ENCODE measurements at places on chromosomes 3 and 15. TPM values are rescaled to one million over a fixed set of nuclear protein-coding genes. Genes with fewer than 3 reads are reported as not detected.

GRCh38 chr15:60829416-60829815, 350.5 kb upstream of the ICE2 start:
- DNase-seq: no peak

DNA sequence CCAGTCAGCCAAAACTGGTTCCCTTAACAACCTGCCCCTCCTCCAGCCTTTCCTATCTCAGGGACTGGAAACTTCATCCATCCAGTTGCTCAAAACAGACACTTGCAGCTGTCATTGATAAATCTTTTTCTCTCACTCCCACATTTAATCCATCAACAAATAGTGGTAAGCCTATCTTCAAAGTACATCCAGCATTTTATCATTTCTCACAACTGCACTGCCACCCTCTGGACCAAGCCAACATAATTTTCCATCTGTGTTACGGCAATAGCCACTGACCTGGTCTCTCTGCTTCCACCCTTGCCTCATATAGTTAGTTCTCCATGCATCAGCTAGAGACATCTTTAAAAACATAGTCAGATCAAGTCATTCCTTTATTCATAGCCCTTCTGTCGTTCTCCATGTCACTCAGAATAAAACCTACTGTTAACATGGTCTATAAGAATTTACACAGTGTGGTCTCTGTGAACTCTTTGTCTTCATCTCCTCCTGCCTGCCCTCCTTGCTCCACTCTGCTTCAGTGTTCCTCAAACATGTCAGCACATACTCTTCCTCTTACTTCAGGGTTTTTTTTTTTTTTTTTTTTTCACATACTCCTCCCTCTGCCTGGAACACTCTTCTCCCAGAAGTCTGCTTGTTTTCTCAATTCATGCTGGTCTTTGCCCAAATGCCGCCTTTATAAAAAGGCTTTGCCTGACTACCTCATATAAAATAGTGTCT, 102.5 kb upstream of the COL6A5 start:
- DNase-seq: no peak

DNA sequence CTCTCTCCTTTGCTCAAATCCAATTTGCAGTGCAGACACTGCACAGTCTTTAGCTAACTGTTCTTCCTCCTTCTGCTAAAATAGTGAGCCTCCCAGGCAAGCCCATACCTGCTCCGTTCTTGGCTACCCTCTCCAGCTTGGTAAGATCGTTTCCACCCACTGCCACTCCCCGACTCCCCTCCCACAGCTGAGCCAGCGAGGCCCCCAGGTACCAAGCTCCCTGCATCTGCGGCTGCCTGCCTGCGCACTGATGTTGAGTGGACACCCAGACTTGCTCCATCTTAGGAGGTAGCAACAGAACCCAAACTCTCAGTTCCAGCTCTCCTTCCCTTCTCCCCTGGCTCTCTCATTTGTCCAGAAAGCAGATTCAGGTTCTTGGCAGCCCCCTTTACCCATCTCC, 7.9 kb upstream of the TNK2 start:
- DNase-seq: no peak

GRCh38 chr3:27826448-27826847, 104.3 kb upstream of the EOMES start:
- no peak for DNase-seq

DNA sequence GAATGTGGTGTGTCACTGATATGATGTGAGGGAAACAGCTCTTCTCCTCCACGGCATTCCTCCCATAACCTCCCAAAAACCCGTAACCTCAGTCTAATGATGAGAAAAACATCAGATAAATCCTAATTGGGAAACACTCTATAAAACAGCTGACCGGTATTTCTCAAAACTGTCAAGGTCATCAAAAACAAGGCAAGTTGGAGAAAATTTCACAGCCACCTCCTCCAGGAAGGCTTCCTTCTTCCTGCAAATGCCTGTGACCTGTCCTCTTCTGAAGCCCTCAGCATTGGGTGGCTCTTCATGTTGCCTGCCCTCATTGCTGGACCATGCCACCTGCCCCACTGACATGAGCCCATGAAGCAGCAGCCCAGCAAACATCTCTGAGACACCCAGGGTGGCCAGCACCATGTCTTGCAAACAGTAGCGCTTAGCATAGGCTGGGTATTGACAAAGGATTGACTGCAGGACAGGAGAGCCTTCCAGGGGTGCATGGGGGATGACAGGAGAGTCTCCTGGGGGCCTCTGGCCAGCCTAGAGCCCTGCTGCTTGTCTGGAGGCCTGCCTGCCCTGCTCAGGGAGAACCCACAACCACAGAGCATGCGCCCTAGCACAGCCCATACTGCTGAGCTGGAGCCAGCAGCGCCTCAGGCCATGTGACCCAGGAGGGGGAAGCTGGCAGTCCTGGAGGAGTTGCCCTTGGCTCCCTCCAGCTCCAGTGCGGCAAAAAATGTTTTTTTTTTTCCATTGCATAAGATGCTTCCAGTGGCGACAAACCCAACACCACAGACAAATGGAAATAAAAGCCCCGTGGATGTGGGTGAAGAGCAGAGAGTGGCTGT, 49.7 kb downstream of the XXYLT1 start:
- DNase-seq: no peak

DNA sequence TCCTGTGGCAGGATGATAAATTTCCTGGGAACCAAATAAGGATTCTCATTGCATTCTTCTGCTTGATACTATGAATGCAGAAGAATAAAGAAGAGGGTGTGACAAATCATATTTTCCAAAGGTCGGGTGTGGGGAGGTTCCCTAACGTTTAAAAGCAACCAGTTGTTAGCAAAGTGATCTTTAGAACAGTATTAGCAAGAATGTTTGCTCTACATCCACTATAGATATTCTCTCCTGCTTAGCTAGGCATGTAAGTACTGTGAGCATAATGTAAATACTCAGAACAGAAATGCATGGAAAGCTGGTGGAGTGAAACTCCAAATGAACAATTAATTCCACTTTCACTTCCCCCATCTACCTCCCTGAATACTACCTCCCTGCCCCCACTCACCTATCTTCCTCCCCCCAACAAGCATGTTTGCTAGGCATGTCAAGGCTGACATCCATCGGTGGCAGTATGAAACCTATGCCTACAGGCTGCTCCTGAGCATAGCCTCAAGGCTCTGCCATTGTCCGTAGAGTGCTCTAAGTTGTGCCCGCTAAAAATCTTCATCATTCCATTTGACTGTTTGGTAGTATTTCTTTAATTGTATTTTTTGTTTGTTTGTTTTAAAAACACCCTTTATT, 329.7 kb downstream of the TIGIT start:
- peak; percentile 54 for DNase-seq

GRCh38 chr3:31695280-31696008, 162.7 kb downstream of the STT3B start:
- no peak for DNase-seq

DNA sequence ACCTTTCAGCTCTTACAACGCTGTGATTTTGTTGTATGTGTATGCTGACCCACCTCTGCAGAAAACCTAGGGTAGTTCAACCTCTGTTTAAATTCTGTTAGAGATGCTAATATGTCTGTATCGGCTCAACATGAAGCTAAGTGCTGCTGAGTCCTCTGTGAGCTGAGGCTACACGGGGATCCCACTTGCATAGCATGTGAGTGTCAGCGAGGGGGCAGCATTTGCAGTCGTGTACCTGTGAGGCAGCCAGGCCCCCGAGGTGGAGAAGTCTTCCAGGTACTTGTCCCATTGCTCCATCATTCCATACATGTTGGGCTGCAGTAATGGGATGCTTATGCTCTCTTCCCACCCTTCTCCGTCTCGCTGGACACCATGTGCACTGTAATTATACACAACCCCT, 3.7 kb downstream of the MKRN2OS start:
- DNase-seq: no peak

GRCh38 chr3:156659260-156659659, 15.1 kb upstream of the TIPARP start:
- no peak for DNase-seq

GRCh38 chr3:10833855-10834414, 17.9 kb downstream of the SLC6A11 start:
- no peak for DNase-seq

DNA sequence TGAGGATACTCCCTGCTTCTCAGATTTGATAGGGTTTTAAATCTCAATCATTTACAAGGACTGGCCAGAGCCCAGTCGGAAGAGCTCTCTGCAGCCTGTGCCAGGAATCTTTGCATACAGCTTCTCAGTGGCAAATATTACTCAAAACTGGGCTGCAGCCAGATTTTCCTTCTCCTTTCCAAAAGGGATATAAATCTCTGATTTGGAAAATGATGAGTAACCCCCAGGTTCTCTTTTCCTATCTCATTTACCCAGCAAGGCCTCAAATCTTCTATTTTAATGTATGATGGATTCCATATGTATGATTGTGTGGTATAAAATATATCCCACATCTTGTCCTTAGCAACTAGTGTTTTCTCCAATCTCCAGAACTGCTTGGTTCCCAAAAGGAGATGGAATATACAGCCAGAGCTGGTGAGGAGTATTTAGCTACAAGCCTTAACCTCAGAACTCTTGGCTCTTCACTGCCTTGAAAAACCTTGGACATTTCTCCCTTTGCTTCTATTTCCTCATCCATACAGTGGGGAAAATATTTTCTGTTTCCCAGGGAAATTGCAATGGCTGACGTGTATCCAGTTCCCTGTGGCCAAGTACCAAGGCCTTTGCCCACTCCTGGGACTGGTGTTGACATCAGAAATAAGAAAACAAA, 114.4 kb downstream of the ATG7 start:
- no peak for DNase-seq

DNA sequence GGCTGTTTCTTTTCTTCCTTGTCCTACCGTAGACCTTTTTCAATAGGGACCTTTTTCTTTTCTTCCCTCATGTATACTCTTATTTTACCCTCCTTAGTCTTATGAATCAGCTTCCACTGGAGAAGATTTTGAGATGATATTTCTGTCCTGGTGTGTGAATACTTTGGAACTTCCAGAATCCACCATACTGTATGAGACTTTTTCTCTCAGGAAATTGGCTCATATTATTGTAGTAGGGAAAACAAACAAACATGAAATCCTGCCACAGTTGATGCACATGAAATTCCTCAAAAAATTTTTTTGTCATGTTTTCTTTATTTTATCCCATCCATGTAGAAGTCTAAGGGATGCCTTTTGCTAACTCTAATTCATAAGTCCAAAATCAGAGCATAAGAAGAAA, 289.3 kb upstream of the PLSCR5 start:
- DNase-seq: no peak

- DNase-seq: no peak
These were observed 51.2 kb downstream of the SRP14 start for GRCh38 chr15:39987821-39988220.

DNA sequence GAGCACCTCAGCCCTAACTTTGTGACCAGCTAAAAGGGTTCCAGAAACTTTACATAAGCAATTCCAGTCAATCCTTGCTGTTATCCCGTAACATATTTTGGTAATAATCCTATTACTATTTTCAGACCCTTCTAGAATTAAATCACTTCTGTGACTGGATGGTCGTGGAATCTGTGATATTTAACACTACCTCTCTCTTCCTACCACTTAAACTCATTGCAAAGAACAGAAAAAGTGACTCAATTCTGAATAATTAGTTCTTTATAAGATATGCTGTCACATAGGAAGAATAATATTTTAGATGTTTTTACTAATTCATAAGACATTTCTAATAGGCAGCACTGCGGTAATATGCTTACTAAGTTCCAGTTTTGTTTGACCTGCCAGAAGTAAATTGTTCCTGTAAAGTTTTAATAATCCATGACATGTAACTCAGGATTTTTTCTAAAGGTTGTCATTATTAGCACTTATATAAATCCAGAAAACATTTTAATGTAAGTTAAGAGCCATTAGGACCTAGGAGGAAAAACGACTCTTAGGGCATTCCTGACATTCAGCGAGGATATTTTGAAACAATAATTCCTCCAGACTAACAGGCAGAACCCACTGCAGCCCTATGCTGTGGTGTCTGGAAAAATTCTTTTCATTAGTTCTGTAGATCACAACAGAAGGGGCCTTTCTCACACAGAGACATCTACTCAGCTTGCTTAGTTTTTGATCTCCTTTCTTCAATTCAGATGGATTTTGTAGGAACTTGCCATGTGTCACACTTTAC, 113.3 kb upstream of the MBNL1 start:
- no peak for DNase-seq

DNA sequence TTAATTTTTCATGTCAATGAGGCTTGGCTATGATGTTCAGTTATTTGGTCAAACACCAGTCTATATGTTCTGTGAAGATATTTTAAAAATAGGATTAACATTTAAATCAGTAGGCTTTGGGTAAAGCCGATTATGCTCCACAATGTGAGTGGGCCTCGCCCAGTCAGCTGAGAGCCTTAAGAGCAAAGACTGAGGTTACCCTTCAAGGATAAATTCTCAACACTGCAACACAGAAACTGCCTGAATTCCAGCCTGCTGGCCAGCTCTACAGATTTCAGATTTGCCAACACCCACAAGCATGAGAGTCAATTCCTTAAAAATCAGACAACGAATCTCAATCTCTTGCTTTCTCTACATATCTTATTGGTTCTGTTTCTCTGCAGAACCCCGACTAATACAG, 188.3 kb downstream of the PLCH1 start:
- DNase-seq: no peak

DNA sequence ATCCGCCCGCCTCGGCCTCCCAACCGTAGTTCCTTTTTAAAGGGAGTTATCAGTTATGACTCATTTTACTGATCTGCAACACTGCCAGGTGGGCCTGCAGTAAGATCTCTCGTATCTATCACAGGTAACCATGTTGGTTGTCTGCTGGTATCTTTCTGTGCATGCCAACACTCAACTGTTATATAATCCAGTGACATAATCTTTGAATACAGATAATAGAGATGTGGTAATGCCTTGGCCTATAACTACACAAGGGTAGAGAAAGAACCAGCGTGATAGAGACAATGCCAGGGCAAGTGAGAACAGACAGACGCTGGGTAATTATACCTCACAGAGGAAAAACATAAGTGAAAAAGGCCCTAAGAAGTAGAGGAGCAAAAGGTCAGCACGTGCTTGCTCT, 11.0 kb upstream of the ARPP19 start:
- DNase-seq: no peak

DNA sequence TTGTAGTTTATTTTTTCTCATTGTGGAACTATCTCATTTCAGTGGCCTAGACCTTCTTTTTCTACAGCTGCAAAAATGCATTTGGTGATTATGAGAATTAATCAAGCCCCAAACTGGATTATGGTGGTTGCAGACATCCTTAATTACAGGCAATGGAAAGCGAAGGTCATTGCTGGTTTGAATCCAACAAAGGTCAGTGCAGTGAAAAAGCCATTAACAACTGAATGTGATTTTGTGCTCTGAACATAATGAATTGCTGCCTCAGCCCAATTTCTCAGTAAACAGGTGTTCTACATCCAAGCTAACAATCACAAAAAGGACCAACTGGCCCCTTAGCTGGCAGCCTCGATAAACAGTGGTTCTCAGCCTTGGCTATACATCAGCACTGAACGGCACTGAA, 260.1 kb upstream of the DPPA4 start:
- DNase-seq: no peak

Gene ATP10A
- total RNA-seq: 2.9 TPM

Gene SOX14
- not detected for total RNA-seq

Gene VPS8
- 44.0 TPM for total RNA-seq

Gene PSMD6
- 49.6 TPM for total RNA-seq

Gene PRR20G
- not detected for total RNA-seq

Gene SNTN
- total RNA-seq: not detected

Gene CCR9
- not detected for total RNA-seq

Gene APOD
- not detected for total RNA-seq
